ENCODE measurements at places on chromosomes 12 and 14.

DNA sequence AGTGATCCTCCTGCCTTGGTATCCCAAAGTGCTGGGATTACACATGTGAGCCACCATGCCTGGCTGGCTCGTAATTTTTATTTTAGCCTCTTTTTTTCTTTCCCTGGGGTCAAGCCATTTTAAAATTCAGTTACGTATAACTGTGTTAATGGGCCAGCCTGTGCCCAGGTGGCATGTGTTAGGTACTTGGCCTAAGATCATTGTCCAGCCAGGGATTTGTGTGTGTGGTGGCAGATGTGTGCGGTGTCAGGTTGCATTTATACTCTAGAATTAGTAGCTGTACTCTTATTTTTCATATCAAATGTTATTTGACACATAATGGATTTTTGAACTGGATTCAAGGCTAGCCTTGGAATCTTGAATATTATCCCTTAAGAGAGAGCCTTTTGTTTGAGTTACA, 69.3 kb downstream of the FBXO34 start:
- DNase-seq = no peak

DNA sequence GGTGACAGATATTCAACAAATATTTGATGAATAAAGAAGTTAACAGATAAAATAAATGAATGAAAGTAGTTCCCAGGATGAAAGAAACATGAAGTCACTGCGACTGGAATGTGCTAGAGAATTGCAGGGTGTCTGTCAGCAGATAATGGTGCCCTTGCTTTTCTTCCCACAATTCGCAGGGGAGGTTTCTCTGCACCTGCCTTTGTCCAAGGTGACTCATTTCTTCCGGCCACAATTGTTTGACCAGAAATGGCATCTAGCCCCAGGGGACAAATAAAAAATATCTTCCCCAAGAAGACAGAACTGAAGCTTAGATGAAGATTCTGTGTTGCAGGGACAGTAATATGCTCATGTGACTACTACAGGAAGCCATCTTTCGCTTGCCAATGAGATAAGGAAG, 316.1 kb upstream of the TBX3 start:
- DNase-seq = no peak

- DNase-seq = no peak
These were observed 196.6 kb downstream of the PCNX1 start for GRCh38 chr14:71103662-71104484.

DNA sequence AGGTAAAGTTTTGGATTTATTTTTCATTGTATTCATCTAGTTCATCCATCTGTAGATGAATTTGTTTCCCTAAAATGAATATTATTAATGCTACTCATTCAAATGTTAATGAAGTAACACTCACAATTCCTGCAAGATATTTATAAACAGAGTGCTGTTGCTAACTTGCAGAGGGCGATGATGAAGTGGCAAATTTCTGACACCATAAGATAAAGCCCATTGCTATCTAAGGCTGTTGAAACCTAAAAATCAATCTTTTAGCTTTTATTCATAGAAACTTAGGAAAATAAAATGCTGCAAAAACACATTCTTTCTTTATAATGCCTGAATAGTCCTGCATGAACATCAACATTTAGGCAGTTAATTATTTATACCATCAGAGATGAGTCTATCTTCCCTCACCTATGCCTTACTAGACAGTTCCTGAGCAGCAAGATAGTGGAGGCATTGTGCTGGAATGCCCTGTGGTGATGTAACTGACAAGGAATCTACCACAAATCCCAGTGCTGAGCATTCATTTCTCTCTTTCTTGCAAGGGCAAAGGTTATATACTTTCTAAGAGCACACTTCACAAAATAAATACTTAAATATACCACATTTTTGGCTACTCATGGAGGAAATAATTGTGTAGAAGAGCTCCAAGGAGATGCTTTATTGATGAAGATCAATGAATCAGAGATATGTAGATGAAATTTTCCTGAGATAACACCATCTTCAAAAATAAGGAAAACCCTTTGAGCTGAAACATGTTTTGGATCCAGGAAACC, 57.6 kb downstream of the LMNTD1 start:
- DNase-seq = no peak

GRCh38 chr12:110344657-110345056, 58.9 kb downstream of the ANAPC7 start:
- DNase-seq = no peak

GRCh38 chr12:113477171-113477841, 5.6 kb upstream of the LHX5 start:
- no peak for DNase-seq

- peak; percentile 80 for DNase-seq
These were observed 11.0 kb downstream of the KRT7 start for GRCh38 chr12:52243856-52244614.
